Activated naive CD8-positive, alpha-beta T cell treated with anti-CD3 and anti-CD28 coated beads, Interleukin-2, amount 10 ng/mL, durations not matched to agents 7 days and 5 days (primary cell): ENCODE measurements at places on chromosomes 2 and 18. TPM values are rescaled to one million over a fixed set of nuclear protein-coding genes. Genes with fewer than 3 reads are reported as not detected.

DNA sequence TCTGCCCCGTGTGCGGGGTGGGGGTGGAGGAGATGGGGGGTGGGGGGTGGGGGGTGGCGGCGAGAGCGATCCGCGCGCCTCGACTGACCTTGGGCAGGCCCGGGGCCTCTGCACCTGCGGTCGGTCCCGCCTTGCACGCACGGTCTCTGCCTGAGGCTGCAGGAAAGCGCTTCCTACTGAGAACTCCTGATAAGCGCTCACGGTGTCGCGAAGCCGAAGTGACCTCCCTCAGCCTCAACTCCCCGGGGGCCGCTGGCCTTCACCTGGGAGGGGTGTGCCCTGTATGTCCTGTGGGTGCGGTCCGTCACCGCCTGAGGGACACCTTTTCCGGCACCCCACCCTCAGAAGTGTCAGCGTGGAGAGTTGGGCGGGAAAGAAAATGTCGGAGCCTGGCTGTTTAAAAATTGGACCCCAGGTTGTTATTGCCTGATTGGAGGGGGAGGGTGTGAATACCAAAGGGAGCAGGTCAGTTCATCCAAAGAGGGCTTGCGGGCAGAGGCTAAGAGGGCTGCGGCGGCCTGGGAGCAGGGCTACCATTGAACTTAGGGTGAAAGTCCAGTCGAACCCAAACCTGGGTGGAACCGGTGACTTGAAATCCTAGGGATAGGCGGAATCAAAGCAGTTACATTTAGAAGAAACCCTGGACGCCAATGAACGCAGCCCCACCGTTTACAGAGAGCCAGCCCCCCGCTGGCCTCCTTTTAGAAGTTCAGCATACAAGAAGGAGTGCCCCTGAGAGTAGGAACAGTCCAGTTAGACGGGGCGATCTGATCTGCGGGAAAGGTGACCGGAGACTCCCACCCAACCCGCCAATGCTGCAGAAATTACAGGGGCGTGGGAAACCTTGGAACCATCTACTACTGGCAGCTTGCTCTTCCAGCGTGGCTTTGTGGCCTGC lies 1.2 kb downstream of the MAL start:
- peak; percentile 66 for DNase-seq

DNA sequence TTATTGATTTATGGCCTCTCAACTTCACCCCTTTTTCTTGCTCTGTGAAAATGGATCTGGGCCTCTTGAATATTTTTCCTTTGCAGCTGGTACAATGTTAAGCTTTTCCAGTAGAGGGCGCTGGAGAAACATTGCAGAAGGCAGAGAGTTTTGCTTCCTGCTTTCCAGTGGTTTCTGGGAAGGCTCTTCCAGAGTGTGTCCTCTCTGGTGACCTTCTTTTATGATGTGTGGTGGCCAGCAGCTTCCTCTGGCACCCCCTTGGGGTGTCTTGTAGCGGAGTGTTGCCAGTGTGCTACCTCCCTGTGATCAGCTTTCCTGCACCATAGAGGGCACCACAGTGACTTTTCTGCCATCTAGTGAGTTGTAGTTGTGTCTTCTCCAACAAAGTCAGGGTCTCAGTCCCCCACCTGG lies 25.4 kb upstream of the MGAT5 start:
- DNase-seq: no peak

DNA sequence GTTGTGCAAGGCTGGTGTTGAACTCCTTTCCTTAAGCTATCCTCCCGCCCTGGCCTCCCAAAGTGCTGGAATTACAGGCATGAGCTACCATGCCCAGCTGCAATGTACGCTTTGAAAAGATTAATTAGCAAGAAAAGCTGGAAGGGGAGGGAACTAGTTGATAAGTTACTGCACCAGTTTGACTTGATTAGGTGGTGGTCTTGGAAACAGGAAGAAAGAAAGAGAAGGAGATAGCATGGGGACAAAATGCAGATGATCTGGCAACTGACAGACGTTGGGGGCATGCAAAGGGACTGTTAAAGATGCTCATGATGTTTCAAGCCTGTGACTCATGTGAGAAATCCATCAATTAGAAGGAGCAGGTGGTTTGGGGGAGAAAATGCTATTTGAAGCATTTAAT lies 68.6 kb downstream of the PLEKHM3 start:
- no peak for DNase-seq

DNA sequence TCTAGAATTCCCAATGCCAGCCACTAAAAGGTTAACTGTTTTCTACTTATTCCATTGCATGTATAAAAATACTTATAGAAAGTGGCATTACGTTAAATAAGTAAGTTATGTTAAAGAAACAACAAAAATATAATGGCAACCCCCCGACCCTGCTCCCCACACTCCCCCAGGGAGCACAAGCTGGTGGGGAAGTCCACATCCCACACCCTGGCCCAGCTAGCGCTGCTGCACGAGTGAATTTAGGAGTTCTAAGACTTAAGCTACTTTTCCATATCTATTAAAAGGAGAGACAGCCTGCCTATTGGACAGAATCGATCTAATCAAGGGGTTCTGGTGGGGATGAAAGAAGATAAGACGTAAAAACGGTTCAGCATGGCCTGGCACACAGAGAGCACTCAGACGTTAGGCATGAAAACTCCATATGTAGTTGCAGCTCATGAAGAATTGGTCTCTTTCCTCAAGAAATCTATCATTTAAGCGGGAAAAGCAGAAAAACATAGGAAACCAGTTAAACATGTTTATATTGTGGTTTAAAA lies 16.6 kb downstream of the HJURP start:
- DNase-seq: no peak

- no peak for DNase-seq
Observed at GRCh38 chr18:23585007-23585871, 1.1 kb downstream of the NPC1 start.

DNA sequence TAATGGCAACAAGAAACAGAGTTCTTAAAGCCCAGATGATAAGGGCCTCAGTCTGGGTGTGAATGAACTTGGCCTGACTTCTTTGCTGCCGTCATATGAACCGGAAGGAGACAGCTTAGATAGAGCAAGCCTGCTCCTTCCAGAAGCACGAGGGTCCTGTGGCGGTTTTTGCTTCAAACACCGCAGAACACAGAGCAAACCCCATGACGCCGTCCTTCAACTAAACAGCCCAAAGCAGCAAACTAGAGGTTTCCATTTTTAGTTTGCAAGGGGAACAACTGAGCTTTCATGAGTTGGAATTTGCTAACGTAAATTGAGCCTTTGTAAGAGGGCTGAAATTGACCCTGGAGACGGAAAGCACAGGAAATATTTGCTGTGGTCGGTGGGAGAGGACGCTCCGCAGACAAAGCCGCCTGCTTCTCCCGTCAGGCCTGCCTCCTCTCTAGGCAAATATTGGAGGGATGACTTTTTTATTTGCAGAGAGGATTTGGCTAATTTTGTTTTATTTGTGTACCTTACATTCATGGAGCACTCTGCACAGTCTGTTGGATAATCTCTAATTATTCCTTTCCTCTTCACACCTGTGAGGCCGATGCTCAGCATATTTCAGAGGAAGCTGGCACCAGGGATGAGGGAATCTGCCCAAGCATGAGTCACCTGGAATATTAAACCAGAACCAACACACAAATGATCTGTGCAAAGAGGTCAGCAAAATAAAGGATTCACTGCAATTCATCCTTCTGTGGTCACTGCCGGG lies 134.0 kb upstream of the NCK2 start:
- no peak for DNase-seq

GRCh38 chr2:223042704-223043118 lies 9.3 kb upstream of the KCNE4 start:
- DNase-seq: no peak

DNA sequence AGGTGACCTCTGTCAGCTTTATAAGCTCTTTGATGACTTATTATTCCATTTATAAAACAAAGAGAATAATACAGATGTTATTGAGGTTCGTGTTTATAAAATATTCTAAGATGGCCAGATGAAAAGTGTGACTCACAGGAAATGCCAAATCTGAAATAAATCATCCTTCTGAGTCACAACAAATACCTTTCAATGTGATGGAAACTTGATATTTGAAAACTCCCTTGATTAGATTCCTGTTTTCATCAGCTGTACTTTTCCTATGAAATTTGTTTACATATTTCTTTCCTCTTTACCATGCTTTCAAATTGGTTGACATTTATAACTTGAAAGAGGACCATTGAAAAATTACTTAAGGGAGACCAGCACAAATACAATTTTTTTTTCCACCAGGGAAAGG lies 30.6 kb upstream of the PPP1R1C start:
- DNase-seq: no peak

The CCT7 gene
- total RNA-seq: 243 TPM

The FAM124B gene
- 0.17 TPM for total RNA-seq

The TTR gene
- not detected for total RNA-seq

The RAB3GAP1 gene
- total RNA-seq: 22.9 TPM

The ZBTB7C gene
- not detected for total RNA-seq

The SETBP1 gene
- 1.8 TPM for total RNA-seq

The LRRC30 gene
- not detected for total RNA-seq
